ENCODE measurements at places on chromosomes 6 and 20. TPM values are rescaled to one million over a fixed set of nuclear protein-coding genes. Genes with fewer than 3 reads are reported as not detected.

DNA sequence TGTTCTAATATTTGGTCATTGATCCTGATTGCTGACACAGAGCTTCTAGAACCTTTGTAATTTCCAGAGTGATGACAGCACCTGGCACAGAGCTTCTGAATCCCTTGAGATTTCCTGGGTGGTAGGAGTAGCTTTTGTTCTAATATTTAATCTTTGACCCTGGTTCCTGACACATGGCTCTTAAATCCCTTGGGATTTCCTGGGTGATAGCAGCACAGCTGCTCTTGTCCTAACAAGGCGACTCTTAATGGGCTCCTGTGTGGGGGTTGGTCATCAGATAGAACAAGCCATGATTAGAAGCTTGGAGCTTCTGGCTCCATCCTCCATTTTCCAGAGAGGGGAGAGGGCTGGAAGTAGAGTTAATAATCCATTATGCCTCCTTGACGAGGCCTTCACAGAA lies 18.4 kb downstream of the GMPR start:
- no peaks in the 10 kb centered on the region for H3K27me3 ChIP-seq
- H3K4me1 ChIP-seq = no peaks in the 10 kb centered on the region
- H3K4me3 ChIP-seq = no peak overlapping the region
- H3K27ac ChIP-seq = no peak overlapping the region

GRCh38 chr6:109048176-109048575 lies 46.5 kb downstream of the SESN1 start:
- no peaks in the 10 kb centered on the region for H3K27me3 ChIP-seq
- peaks cover 4% of the 10 kb centered on the region for H3K36me3 ChIP-seq
- H3K27ac ChIP-seq = no peak overlapping the region
- H3K4me3 ChIP-seq = no peak overlapping the region
- no peak for DNase-seq
- H3K4me1 ChIP-seq = peaks cover 4% of the 10 kb centered on the region

DNA sequence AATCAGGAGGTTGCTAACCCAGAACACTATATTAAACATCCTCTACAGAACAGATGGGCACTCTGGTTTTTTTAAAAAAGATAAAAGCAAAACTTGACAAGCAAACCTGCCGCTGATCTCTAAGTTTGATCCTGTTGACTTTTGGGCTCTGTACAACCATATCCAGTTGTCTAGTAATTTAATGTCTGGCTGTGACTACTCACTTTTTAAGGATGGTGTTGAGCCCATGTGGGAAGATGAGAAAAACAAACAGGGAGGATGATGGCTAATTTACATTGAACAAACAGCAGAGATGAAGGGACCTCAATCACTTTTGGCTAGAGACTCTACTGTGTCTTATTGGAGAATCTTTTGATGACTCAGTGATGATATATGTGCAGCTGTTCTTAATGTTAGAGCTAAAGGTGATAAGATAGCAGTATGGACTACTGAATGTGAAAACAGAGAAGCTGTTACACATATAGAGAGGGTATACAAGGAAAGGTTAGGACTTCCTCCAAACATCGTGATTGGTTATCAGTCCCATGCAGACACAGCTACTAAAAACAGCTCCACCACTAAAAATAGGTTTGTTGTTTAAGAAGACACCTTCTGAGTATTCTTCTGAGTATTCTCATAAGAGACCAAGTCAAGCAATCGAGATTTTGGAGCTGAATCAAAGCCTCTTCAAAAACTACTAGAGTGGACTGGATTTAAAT lies 201.2 kb upstream of the SHLD1 start:
- H3K27me3 ChIP-seq = no peaks in the 10 kb centered on the region
- H3K36me3 ChIP-seq = peaks cover 46% of the 10 kb centered on the region
- peaks cover 19% of the 10 kb centered on the region for H3K4me1 ChIP-seq
- DNase-seq = no peak
- H3K27ac ChIP-seq = no peak overlapping the region

- H3K4me1 ChIP-seq = no peaks in the 10 kb centered on the region
- no peak for DNase-seq
- H3K36me3 ChIP-seq = no peaks in the 10 kb centered on the region
- H3K27ac ChIP-seq = no peak overlapping the region
- H3K27me3 ChIP-seq = no peaks in the 10 kb centered on the region
These were observed 201.9 kb downstream of the MOXD1 start for GRCh38 chr6:132199343-132199742.

DNA sequence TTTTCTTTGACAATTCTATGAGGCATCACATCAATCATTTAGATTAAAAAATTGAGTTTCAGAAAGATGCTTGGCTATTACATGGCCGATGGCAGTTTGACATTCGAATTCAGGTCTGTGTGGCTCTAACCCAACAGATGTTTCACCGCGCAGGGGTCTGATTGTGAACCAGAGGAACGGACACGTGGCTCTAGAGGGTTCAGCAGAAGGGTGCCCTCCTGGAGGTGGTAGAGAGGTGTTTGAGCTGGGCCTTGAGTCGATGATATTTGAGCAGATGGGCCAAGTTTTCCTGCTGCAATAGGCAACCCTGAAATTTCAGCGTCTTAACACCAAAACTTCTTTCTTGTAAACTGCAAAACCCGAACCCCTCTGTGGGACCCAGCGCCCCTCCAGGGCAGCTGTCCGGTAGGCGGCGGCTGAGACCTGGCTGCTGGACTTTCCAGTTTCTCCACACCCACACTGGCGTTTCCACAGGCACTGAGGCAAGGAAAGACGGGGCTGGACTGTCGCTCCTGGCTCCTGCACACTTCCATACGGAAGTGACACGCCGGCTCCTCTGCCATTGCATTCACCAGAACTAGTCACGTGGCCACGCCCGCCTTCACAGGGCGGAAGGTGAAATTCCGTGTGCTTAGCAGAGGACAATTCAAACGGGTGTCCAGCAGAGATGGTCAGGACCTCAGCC lies 11.3 kb upstream of the AFDN start:
- H3K4me1 ChIP-seq = no peaks in the 10 kb centered on the region
- no peak for DNase-seq
- peaks cover 27% of the 10 kb centered on the region for H3K27me3 ChIP-seq
- H3K4me3 ChIP-seq = no peak overlapping the region
- no peak overlapping the region for H3K27ac ChIP-seq
- H3K36me3 ChIP-seq = no peaks in the 10 kb centered on the region

The OPRM1 gene
- total RNA-seq = not detected
